ENCODE measurements at places on chromosomes 16 and 17.
A peak's percentile ranks its signal among the peaks of the same experiment; 100 is the strongest.

GRCh38 chr16:8230497-8230896 is 359.8 kb downstream of the TMEM114 start:
- no peak for DNase-seq

DNA sequence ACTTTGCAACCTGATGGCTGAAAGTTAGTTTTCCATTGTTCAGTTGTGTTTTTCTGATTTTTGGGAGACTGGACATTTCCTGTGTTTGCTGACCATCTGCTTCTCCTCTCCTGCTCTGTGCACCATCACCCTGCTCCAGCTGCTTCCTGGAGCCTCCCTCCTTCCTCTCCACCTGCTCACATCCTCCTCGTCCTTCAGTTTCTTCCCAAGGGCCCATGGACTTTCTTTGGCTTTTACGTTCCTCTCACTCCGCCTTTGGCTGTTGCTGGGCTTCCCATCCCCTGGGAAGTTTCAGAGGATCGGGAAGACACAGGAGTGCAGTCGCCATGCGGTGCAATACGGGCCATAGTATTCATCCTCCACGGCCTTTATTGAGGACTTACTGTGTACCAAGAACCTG is 61.6 kb downstream of the TNFRSF13B start:
- DNase-seq: no peak

- peak; percentile 38 for DNase-seq
Observed at GRCh38 chr17:2782055-2782454, 14.2 kb upstream of the RAP1GAP2 start.

DNA sequence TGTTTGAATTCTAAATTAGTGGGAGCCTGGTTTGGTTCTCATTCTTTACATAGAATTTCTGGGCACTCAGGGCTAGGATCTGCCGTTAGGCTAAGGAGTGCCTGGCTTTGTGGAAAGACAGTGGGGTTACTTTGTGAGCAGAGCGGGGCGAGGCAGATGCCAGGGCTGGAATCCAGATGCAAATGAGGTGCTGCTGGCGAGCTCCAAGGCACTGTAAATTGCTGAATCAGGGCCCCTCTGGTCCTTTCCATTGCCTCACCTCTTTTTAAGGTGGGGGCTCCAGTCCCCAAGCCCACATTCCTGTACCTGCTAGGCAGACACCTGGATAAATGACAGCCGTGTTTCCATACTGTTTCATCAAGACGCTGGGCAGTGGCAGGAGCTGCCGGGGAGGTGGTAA is 33.8 kb downstream of the PIPOX start:
- no peak for DNase-seq

DNA sequence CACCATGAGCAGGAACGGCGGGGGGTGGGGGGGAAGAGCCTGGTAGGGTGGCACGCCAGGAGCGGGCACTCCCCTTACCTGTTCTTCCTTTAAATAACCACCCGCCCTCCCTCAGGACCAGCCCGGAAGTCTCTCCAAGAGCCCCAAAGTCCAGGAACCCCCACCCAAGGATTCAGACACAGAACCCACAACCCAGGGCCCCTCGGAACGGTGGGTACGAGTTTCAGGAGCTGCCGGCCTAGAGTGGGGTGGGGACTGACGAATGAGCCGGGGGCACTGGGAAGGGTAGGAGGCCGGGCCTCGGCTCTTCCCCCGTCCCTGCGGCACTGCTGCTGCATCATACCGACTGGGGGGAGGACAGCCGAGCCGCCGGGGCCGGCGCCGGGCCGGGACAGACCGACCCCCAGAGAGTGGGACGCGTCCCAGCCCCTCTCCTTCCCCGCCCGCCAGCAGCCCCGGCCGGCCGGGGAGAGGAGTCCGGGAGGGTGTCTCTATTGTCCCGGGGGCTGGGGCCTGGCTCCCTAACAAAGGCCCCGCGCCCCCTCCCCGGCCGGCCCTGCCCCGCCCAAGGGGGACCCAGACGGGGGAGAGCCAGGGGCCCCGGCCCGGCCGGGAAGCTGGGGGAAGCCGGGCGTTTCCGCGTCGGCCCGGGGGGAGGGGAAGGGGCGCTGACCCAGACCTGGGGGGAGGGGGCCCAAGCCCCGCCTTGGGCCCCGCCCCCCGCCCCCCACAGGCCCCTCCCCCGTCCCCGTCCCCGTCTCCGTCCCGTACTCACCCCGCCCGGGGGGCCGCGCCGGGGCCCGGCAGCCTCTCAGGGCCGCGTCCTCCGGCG is 747 bp downstream of the ATXN7L3 start:
- peak; percentile 76 for DNase-seq

DNA sequence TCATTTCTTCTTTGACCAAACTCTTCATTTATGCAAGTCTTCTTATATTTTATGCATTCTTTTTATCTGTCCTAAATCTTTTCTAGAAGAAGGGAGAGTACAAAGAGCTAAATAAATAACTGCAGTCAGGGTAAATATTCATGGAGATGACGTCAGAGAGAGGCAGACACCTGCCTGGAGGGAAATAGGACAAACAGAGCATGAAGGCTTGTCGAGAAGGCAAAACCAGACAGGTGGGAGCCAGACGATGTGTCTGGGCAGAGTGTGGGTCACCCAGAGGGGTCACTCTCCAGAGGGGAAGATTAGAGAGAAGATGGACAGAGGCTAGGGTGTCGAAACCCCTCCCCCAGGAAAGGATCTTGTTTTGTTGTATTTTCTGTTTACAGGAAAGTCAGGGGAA is 78.3 kb upstream of the RPL38 start:
- no peak for DNase-seq

GRCh38 chr16:58128711-58129096 is 477 bp downstream of the CFAP20 start:
- peak; percentile 39 for DNase-seq

DNA sequence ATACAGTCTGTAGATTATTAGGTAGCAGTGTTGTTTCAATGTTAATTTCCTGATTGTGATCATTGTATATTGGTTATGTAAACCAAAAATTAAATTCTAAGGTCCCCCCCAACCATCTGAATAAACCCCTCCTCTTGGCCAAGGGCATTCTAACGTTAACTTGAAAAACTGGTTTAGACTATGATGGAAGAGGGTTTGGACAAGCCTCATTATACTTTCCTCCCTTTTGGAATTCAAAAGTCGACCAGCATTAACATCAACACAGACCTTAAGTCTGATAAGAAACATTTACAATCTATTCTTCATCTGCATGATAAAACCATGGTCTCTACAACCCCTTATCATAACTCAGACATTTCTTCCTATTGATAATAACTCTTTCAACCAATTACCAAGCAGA is 20.6 kb upstream of the KIFC3 start:
- no peak for DNase-seq

All from GM23248 (cell line).